ENCODE measurements at places on chromosomes 11 and 22.

GRCh38 chr11:78878631-78879030, 304.0 kb upstream of the NARS2 start:
- no peak for DNase-seq

DNA sequence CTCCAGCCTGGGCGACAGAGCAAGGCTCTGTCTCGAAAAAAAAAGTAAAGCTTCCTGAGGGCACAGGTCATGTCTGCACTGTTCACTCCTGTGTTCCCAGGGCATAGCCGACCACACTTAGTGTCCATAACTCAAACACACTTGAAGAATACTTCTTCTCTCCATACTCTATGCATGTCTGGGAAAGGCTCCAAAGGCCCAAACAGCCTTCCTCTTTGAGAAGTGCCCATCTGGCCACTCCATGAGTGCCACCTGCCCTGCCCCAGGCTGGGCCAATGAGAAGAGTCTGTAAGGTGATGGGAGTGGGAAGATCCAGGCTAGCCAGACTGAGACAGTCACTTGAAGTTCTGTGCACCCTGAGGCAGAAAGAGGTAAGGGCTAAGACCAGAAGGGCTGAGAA, 24.7 kb downstream of the DGCR2 start:
- no peak for DNase-seq

DNA sequence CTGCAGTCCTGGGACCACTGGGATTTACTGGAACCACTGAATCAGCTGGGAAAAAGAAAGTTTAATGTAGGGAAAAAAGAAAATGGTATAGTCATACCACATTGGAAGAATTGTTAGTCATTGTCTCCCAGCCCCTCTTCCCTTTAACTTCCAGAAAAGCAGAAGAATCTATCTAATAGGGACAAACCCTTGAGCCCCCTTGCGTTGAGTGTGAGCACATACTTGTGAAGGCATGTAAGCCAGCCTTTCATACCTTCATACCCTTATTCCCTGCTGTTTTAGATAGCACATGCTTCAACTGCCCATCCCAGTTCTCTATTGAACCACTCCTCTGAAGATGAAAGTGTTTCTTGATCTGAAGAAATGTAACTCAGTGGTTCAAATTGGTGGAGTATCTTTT, 6.6 kb downstream of the TREH start:
- DNase-seq = no peak

DNA sequence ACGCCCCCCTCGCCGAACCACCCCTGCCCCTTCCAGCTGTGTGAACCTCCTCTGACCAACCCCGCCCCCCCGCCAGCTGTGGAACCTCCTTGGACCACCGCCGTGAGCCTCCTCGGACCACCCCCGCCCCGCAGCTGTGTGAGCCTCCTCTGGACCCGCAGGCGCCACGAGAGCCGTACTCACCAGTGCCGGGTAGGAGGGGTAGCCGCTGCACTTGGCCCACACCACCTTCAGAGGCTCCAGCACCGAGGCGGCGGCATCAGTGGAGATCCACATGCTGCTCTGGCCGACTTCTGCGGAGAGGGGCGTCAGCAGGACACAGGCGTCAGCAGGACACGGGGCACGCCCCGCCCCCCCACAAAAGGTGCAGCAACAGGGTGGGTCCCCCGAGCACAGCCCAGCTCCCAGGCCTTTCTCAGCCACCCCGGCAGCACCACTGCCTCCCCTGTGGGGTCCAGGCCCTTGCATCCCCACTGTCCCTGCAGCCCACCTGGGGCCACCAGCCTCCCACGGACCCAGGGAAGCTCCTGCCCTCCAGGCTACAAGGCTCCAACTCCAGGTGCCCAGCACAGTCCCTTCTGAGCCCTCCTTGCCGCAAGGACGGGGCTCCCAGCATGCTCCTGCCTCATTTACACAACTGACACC, 51.7 kb downstream of the BRD1 start:
- DNase-seq = no peak

DNA sequence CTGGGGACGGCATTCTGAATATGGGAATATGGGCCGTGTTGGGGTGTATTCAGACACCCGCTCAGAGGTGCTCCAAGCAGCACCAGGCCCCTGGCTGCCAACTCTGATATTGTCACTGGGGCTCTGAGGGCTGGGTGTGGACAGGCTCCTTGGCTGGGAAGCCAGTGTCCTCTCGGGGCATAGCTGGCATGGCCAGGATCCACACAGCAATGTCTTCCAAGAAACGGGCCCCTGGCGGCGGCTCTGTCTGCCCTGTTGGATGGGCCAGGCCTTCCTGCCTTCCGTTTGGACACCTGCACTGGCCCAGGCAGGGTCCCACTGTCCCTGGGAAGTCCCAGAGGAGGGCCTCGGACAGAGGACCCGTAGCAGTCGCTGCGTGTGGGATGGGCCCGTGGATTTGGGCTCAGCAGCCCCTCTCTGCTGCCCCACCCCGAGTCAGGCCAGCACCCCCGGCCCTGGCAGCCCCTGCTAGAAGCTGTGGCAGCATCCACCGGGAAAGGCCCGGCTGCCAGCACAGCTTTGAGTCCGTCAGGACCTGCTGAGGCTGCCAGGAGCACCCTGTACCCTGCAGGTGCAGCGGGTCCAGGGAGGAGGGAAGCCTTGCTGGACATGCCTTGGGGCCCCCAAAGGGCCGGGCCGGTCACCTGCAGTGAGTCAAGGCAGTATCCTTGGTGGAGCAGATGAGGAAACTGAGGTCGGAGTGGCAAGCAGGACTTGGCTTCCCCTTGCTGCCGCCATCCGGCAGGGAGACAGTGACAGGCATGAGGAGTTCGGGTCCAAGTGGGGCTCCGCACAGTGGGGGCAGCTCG, 4.1 kb downstream of the PANX2 start:
- DNase-seq = no peak

- no peak for DNase-seq
Observed at GRCh38 chr22:22674467-22674866, 30.1 kb downstream of the GGTLC2 start.

DNA sequence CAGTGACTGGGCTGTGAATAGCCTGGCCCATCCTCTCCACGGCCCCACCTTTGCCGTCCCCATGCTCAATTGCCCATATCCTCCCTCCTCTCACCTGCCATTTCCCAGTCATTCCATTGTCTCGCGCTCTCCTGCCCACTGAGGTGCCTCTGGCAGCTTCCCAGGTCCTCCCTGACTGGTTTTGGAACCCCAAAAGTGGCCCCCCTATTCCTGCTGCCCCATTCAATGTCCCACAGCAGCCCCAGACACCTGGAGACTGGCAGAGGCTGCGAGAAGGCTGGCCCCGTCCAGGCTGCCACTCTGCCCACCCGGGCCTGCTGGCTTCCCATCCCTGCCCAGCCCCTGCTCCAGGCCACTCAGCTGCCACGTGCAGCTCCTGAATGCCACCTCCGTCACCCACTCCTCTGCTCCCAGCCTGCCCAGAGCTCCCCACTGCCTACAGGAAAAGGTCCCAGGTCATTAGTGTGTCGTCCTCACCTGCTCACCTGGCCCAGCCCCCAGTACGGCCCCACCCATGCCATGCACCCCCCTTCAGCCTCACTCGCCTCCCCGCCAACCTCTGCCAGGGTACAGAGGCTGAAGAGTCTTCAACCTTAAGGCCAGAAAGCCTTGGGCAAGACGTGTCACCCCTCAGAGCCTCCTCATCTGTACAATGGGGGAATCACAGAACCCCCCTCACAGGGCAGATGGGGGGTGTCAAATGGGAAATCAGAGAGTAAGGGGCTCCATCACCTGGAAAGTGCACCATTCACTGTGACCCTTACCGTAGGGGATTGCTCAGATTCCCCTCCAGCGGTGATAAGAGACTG, 37.5 kb downstream of the KCNJ4 start:
- DNase-seq = no peak

GRCh38 chr11:14270690-14271542, 88.1 kb downstream of the RRAS2 start:
- peak; percentile 84 for DNase-seq

DNA sequence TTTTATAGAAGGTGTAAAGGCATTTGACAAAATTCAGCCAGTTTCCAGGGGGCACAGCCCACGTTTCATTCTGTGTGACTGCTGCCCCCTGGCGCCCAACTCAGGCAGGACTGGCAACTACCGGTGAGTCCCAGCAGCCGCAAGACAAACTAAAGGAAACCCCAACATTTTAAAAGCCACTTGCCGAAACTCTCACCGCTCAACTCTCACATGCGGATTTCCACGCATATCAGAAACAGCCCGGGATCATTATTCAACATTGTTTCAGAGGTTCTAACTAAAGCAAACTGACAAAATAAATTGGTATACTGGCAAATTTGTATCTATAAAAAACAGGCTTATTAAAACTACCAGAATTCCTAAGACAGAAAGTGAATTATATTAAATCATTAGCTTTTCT, 48.2 kb downstream of the MORC2 start:
- DNase-seq = peak; percentile 29

DNA sequence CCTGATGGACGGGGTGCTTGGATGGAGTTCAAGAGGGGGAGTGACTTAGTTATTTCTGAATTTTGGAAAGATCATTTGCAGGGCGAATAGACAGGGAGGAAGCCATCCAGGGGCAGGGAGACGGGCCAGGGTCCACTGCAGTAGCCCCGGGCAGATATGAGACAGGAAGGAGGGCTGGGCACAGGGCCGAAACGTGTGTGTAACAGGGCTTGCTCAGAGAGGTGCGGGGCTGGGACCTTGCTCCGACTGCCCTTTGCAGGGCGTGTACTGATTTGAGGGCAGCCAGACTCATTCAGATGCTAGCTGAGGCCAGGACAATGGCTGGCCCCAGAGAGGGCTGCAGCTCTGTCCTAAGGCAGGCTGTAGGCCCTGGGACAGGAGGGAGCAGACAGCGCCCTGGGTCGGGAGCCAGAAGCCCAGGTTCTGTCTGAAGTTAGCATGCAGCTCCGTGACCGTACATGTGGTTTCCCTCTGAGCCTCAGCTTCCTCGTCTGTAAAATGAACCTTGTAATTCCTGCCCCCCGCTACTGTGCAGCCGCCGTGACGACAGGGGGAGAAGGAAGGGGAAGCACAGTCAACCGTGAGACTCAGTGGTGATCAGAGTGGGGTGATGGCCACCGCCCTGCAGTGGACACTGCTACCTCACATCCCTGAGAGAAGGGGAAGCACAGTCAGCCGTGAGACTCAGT, 103.4 kb downstream of the PHF21B start:
- no peak for DNase-seq

- no peak for DNase-seq
Observed at GRCh38 chr11:113874581-113875233, 665 bp downstream of the USP28 start.

DNA sequence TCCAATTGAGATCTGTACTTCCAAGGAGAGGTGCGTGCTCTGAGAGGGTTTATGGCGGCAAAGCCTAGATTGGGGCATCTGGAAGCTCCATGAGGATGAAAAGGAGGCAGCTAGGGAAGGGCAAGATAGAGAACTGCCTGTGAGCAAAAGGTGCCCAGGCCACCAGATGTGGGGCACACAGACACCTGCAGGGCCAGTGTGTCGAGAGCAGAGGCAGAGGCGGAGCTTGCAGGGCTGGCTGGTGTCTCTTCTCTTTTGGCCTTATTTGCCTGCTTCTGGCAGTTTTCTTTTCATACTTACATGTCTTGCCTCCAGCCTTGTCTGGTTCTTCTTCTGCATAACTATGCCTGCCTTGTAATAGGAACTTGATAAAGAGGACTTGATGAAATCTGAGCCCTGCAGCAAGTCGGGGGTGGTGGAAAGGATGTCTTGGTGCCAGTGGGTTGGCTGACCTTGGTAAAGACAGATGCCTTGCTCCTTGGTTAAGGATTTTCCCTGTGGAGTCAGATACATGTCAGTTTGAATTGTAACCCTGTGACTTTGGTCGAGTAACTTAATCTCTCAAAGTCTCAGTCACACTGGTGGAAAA, 680.3 kb downstream of the NTM start:
- DNase-seq = no peak

DNA sequence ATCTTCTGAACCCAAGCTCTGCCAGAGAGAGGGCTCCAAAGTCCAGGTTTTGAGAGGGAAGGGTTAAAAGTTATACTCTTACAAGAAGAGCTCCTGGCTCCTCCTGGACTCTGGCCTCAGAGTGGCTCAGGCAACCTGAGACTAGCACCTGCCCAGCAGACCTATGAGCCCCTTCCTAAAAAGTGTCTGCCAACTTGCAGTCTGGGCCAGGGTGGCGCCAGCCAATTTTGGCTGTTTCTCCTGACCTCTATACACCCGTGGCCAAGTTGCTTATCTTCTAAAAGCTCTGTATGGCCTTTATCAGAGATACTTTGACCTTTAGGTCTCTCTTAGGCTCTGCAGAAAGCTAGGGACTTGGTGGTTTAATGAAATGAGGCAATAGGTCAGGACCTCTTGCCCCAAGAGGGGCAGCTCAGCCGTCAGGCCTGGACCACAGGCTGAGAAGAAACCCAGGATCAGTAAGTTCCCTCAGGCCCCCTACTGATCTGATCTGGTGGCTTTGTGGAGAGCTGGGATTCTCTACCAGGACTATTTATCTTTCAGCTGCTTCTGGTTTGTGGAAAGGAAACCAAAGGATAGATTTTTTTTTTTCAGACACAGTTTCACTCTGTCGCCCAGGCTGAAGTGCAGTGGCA, 10.3 kb upstream of the UCP3 start:
- no peak for DNase-seq

DNA sequence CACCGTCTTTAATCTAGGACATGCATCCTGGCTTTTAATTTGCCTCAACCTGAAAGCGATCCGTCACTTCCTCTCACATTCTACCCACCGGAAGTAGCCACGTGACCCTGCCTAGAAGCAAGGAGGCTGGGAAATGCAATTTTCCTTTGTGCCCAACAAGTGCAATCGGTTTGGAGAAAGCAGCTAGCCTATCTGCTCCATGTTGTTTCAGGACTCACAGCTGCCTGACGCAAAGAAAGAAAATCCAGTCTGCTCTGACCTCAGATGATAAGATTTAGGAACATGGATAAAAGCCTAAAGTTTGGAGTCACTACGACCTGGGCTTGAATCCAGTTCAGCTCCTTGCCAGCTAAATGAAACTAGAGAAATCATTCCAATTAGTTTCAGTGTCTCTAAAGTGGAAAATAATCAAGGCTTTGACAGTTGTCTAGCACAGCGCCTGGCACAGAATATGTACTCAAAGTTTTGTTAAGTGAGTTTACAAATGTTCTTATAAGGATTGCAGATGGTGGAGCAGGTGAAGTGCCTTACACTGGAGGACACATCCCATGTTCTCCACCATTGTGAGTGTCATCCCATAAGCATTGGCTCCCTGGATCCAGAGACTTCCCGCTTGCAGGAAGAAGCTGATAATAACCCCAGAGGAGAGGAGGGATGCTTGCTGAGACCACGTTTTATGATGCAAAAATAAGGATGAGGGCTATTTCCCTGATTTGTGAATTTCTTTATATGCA, 553.7 kb downstream of the MN1 start:
- no peak for DNase-seq

DNA sequence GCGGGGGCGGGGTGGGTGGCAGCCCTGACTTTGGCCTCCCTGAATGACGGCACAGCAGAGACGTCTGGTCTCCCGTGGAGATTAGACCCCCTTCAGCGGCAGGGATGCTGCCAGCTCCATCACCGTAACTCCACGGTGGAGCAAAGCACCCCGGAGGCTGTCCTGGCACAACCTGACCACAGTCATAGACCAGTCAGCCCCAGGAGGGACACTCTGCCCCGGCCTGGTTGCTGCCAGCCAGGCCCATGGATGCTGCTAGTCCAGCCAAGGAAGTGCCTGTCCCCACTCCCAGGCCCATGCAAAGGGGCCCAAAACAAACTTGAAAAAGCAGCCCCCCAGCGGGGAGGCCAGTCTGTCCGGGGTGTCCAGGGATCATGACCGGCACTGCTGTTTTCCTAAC, 11.5 kb upstream of the ANO1 start:
- no peak for DNase-seq
